ENCODE measurements at places on chromosomes 7 and 10. TPM values are rescaled to one million over a fixed set of nuclear protein-coding genes. Genes with fewer than 3 reads are reported as not detected.

Gene C7orf33
- polyA plus RNA-seq = not detected

Gene FBXO24
- 0.52 TPM for polyA plus RNA-seq

Gene NKX2-3
- 1.1 TPM for polyA plus RNA-seq

Gene MYO1G
- polyA plus RNA-seq = 1.1 TPM

Gene SERPINE1
- 17.2 TPM for polyA plus RNA-seq

Gene MINDY4
- 2.5 TPM for polyA plus RNA-seq

Gene SUFU
- 3.6 TPM for polyA plus RNA-seq

Gene PLXDC2
- polyA plus RNA-seq = 10.6 TPM

Gene NXPH1
- not detected for polyA plus RNA-seq

Gene CTAGE8
- not detected for polyA plus RNA-seq

Gene GPR15LG
- polyA plus RNA-seq = not detected

Gene ZNF117
- polyA plus RNA-seq = 5.2 TPM

Gene RBP3
- polyA plus RNA-seq = not detected

Gene THSD7A
- polyA plus RNA-seq = 0.79 TPM

Gene FEZF1
- not detected for polyA plus RNA-seq

Gene BICC1
- 4.6 TPM for polyA plus RNA-seq
